Esophagus muscularis mucosa (tissue), 4 donors: ENCODE measurements at places on chromosomes 13 and 19. TPM values are rescaled to one million over a fixed set of nuclear protein-coding genes. Genes with fewer than 3 reads are reported as not detected.

MEIOSIN gene
- total RNA-seq, result not detected

UBE2L5 gene
- not detected for total RNA-seq

CYSLTR2 gene
- total RNA-seq, result 4.2 TPM

CLDN10 gene
- not detected for total RNA-seq

PTBP1 gene
- 93.2 TPM for total RNA-seq

CASP14 gene
- total RNA-seq, result not detected

CCDC70 gene
- not detected for total RNA-seq

CALM3 gene
- total RNA-seq, result 155 TPM

VSTM1 gene
- not detected for total RNA-seq

HS6ST3 gene
- 4.6 TPM for total RNA-seq

ZNF536 gene
- 2.5 TPM for total RNA-seq

TTC9B gene
- not detected for total RNA-seq

KLK2 gene
- total RNA-seq, result not detected

PRODH2 gene
- total RNA-seq, result not detected

ZNF256 gene
- 4.6 TPM for total RNA-seq

EPSTI1 gene
- 4.6 TPM for total RNA-seq

KASH5 gene
- total RNA-seq, result not detected

CRB3 gene
- total RNA-seq, result 2.4 TPM

RPL13A gene
- total RNA-seq, result 2,353 TPM

ELSPBP1 gene
- total RNA-seq, result not detected

LILRA1 gene
- 0.23 TPM for total RNA-seq

DYRK1B gene
- 15.8 TPM for total RNA-seq

ZNF442 gene
- total RNA-seq, result 3.3 TPM

LIN7B gene
- total RNA-seq, result 21.4 TPM

LINGO3 gene
- not detected for total RNA-seq

PEAK3 gene
- 1.0 TPM for total RNA-seq

ATP8B3 gene
- 0.92 TPM for total RNA-seq

NPHS1 gene
- total RNA-seq, result not detected

LGI4 gene
- 52.9 TPM for total RNA-seq

NANOS3 gene
- not detected for total RNA-seq

SLAIN1 gene
- 12.3 TPM for total RNA-seq

OSCAR gene
- total RNA-seq, result 1.6 TPM

CPB2 gene
- total RNA-seq, result not detected

CYP2A7 gene
- total RNA-seq, result not detected

KLHL1 gene
- total RNA-seq, result not detected

GNA15 gene
- total RNA-seq, result 5.4 TPM

ANKLE1 gene
- under 0.01 TPM for total RNA-seq

KLK6 gene
- not detected for total RNA-seq

ANGPTL8 gene
- total RNA-seq, result not detected

ZNF419 gene
- total RNA-seq, result 17.8 TPM

ZNF607 gene
- total RNA-seq, result 4.6 TPM

SIGLEC8 gene
- total RNA-seq, result 0.86 TPM

CD70 gene
- 0.52 TPM for total RNA-seq

ZNF560 gene
- total RNA-seq, result not detected

PBX4 gene
- 0.66 TPM for total RNA-seq

ZNF98 gene
- 1.6 TPM for total RNA-seq

ZNF790 gene
- 7.5 TPM for total RNA-seq

CEACAM5 gene
- not detected for total RNA-seq

FCGBP gene
- total RNA-seq, result 8.1 TPM
